ENCODE measurements at places on chromosomes 6 and 20.

DNA sequence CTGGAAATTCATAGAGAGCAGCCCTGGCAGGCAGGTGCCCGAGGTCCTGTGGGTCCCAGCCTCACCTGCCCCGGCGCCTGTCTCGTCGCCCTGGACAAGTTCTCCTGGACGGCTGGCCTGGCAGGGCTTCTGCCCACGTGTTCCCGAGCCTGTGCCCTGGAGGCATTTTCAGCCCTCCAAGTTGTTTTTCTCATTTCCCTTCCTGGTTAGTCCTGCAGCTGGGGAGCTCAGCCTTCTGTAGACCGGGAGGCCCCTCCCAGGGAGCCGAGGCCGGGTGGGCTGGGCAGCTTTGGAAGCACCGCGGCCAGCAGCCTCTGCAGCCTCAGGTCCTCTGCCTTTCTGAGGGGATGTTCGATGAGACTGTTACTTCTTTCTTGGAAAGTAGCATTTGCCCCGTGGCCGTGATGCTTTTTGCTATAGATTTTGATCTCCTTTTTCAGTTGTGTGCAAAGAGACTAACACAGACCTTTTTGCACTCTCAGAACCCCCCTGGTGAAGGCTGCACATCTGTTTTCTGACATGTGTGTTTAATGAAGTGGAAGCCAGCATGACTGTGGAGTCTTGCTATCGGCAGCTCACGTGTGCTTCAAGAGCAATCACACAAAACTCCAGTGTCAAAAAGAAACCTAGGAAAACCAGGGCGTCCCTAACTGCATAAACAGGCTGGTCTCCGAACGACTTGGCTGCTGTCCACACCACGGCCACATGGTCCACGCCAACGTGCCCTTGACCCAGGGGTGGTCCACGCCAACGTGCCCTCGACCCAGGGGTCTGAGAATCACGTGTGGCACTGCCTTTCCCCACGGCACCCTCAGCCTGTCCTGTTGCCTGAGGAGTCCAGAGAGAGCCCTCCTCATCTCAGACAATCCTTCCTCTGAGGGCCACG, 207.5 kb downstream of the SMOC2 start:
- DNase-seq, result no peak

DNA sequence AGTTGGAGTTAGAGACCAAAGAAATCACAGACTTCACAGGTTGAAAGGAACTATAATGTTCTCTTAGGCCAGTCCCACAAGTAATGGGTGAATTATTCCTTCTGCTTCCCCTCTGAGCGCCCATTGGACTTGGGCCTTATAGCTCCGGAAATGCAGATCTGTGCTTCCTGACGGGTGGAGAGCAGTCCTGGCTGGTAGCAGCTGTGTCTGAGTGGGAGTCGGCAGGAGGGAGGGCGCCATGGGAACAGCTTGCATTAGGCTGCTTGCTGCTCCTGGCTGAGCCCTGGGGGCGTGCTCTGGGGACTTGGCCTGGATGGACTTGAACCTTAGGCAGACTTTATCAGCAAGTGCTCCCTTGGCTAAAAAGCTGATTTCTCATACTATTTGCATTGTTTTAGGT, 18.4 kb upstream of the NUP153 start:
- DNase-seq, result no peak

GRCh38 chr6:41430875-41431274, 95.5 kb downstream of the NCR2 start:
- DNase-seq, result no peak

GRCh38 chr20:32108814-32109391, 611 bp upstream of the TM9SF4 start:
- DNase-seq, result no peak

Measured in activated naive CD4-positive, alpha-beta T cell (primary cell).